Activated naive CD4-positive, alpha-beta T cell (primary cell): ENCODE measurements at places on chromosomes 3 and 15.

DNA sequence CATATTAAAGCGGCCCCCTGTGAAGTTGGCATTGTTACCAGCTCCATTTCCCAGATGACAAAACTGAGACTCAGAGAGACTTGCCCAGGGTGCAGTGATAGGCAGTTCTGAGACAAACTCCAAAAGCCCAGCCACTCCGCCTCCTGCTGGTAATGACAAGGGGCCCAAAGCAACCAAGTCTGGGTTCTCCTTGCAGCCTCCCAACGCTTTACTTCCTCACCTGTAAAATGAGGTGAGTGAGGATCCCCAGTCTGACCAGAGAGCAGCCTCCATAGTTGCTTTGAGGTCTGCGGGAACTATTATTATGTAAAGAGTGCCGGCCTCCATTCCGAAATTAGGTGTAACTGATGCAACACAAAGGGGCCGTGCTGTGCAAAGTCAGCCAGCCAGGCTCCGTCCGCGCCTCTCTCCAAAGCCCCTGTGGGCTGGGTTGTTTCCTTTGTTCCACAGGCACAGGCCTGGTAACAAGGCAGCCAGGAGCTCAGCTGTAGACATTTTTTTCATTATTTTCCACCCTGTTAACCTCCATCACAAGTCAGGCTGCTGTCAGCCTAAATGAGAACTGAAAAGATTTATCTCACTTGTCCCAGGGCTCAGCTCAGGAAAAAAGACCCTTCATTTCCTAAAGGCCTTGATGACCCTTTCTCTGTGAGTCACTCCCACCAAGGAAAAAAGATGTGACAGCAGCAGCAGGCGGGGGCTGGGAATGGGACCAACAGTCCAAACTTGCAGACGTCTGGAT, 139.1 kb upstream of the RAD18 start:
- DNase-seq: no peak

DNA sequence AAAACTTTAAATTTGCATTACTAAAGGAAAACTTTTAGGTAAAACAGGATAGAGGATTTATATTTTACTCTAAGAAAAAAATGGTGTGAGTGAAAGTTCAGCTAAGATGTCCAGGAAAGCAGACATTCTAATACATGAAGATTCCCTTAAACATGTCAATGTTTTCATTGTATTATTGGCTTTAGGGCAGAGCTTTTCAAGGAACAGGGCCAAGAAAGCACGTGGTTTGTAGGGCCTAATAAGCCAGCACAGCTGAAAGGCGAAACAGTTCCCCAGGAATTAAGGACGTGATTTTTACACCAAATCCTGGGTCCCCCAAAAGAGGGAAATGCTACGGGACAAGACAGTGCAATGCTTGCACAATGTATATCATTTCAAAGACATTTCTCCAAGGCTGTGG, 48.6 kb upstream of the MKRN3 start:
- no peak for DNase-seq

DNA sequence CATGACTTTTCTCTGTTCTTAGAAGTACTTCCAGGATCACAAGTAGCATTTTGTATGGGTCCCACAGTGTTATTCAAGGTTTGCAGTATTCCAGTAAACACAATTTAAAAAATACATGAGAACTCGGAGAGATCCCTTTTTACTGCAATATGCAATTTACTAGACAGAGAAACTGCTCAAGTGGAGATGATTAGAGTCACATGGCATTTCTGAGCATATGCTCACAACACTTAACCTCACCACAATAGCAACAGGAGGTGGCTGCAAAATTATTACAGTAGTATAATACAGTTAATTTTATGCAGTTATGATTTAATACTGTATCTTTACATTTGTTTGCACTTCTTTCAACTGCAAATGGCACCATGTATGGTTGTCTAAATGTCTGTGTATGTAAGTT, 87.5 kb downstream of the PIK3CB start:
- no peak for DNase-seq

- DNase-seq: no peak
Measured at GRCh38 chr15:88580532-88580931, 34.1 kb upstream of the DET1 start.

DNA sequence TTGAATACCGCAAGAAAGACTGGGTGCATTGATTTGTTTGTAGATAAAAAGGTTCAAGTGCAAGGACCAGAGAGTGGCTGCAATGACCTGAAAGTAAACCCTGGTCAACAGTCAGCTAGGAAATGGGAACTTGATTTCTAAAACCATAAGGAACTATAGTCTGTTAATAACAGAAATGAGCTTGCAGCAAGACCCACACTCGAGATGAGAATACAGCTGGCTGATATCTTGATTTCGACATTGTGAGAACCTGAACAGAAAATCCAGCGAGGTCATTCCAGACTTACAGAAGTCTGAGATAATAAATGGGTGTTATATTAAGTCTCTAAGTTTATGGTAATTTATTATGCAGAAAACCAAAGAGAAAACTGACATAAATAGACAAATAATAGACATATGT, 177.3 kb downstream of the NFKBIZ start:
- DNase-seq: no peak

DNA sequence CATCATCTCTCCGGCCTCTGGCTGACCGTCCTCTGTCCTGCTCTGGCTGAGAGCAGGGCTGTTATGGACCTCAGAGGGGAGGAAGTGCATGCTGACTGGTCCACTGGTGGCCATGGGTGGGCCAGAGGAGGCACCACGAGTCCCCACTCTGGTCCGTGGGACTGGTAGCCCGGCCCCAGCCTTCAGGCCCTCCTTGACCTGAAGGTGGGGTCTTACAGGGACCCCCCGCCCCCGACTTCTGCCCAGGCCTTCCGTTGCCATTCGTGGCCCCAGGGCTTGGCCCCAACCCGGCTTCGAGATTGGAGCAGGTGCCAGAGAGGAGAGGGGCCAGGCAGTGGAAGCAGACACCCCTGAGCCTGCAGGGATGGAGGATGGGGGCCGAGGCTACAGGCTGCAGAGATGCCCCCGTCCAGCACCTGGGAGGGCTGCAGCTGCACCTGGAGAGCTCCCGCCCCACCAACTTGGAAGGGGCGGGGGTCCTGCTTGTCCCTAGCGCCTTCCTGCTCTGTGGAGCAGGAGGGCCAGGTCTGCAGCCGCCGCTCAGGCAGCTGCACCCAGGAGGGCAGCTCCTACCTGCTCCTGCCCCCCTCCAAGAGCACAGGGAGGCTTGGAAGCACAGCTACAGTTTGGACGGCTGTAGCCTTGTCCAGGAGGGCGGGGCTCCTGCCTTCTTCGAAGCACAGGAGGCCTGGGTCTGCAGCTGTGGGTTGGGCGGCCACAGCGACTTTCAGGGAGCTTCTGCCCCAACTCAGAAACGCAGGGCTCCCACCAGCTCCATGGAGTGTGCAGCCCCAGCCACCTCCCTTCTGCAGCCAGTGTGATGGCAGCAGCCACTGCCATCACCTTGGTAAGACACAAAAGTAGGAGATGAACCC, 142.5 kb downstream of the KLF13 start:
- DNase-seq: no peak
